Lower leg skin (tissue), 4 donors: ENCODE measurements at places on chromosomes 5 and 9. TPM values are rescaled to one million over a fixed set of nuclear protein-coding genes. Genes with fewer than 3 reads are reported as not detected.

The SLC6A3 gene
- total RNA-seq: not detected

DNA sequence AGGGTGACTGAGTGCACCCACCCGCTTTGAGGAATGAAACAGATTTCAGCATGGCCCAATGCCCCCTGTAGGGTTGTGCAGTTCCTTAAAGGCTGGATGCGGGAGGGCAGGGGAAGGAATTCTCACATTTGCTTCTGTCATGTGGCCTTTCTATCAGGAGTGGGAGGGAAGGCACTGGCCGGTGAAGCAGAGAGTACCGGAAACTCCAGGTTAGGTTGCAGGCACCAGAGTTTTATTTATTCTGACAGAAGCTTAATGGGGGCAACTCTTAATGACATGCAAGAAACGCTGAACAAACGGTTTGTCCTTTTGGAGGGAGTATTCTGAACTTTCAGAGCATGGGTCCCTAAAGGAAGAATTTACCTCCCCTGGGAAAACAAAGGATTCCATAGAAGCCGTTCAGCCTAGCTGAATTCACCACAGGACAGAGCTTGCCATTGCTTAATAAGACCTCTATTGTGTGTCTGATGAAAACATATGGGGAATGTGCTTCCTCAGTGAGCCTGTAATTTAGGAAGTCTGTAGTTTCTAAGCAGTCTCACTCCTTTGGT lies 44.1 kb upstream of the EQTN start:
- DNase-seq: no peak

DNA sequence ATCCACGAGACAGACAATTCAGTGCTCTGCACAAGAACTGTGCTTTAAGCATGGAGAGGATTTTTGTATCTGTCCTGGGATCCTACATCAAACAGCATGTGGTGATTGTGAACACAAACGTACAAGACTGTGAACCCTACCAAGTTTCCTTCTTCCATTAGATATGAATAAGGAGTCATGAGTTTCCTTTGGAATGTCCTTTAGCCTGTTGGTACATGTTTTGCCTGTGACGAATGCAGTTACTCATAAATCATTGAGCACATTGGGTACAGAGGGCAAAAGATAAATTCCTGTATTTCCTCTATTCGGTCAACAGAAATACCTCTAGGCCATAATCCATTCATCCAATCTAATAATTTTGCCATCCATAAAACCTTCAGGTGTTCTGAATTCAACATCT lies 61.5 kb downstream of the FXN start:
- no peak for DNase-seq

The SCGB3A2 gene
- not detected for total RNA-seq

The CTXN3 gene
- total RNA-seq: not detected

The HBEGF gene
- total RNA-seq: 17.2 TPM

DNA sequence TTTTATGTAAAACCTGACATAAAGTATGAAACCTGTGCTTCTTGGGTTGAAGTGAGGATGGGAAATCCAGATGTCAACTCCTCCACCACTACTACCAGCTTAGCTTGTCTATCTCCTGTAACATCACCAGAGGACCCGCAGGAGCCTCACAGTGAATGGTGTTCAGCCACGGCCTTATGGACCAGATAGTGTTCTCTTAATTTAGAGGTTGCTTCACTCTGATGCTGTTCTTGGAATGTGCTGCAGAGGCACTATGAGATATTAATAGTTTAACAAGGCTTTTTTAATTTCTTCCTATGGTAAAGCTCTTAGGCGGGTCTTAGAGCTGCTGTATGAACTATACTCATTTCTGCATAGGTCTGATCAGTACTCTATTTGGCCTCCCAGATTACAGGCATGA lies 27.9 kb downstream of the NFX1 start:
- no peak for DNase-seq

The SPATA31A3 gene
- total RNA-seq: not detected

- no peak for DNase-seq
These were observed 39.4 kb upstream of the KIF2A start for GRCh38 chr5:62266573-62266972.

DNA sequence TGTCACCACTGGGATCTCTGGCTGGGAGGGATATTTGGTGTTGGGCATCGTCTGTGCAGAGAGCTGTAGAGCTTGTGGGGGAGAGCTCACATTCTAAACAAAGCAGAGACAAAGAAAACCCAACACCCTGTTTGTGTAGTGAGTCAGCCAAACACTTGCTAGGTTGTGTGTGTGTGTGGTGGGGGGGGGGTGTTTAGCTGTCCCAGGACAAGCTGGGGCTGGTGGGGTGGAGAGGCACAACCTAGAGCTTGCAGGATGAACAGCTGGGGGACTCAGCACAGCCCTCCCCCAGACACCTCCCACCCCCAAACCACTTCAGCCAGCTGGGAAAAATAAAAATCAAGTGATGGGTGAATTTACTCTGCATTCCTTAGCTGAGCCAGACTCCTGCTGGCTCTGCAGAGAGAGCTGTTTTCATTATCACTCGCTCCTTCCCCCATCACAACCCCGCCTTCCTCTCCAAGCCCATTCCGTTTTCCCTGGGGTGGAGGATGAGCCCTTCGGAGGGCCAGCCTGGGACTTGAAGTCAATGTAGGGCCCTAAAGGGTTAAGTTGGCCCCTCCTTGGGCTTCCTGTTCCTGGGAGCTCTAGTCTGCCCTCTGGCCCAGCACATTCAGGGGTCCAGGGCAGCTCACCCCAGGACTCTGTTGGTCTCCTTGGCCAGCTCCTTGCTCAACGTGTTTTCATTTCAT lies 2.6 kb downstream of the OLFML2A start:
- peak; percentile 13 for DNase-seq

DNA sequence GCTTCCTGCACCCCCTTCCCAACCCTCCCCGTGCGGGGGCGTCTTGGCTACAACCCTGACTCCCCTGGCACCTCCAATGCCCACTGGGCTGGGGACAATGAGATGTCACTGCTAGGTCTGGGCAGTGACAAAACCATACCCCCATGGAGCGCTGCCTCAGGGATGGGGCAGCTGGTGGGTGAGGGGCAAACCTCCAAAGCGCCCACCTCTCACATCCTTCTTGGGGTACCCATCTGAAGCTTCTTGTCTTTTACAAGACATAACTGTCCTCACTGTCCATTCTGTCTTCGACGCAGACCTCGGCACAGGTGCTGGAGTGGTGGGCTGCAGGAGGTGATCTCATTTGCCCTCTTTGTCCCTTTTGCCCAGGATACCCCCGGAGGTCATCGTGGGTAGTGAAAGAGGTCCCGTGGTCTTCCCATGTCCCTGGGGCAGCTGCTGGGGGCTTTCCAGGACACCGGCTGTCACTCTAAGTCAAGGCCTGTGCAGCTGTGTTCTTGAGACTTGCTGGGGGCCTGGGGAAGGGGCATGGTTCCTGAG lies 27.8 kb upstream of the CSF1R start:
- DNase-seq: peak; percentile 13

The COL27A1 gene
- 9.4 TPM for total RNA-seq

The EGFL7 gene
- total RNA-seq: 62.2 TPM

- no peak for DNase-seq
These were observed 181.3 kb upstream of the ELL2 start for GRCh38 chr5:96142786-96143434.

GRCh38 chr9:91655215-91655614 lies 231.6 kb upstream of the NFIL3 start:
- DNase-seq: no peak

The ADRB2 gene
- total RNA-seq: 43.2 TPM

The C7 gene
- 7.8 TPM for total RNA-seq

The SERF1A gene
- 0.59 TPM for total RNA-seq

DNA sequence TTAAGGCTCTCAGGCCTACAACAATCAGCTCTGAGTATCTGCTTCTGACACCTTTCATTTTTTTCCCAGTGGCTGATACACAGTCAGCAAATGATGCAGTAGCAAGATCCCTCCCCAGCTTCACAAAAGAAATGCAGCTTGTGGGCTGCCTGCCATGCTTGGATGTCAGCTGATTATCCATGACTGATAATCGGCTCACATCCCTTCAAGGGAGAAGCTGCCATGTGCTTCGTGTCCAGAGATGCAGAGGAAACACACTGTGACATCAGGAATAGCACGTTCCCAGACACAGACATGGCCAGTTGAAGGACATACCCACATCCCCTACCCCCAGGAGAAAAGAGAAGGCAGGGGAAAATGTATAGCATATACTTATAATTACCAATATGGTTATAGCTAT lies 27.9 kb downstream of the TMEM215 start:
- no peak for DNase-seq

DNA sequence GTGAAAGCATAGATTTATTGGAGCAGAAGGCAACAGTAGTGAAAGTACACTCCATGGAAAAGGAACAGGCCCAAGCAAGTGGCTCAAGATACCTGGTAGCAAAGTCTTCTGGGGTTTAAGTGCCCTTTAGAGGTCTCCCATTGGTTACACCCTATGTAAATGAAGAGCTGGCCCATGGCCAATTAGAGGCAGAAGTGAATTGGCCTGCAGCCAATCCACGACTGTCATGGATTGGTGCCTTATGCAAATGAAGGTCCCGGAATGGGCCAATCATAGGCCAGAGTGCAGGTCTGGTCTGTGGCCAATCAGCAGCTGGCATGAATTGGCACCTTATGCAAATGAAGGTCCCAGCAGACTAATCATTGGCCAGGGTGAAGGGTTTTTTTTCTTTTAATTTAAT lies 64.2 kb upstream of the PCSK5 start:
- DNase-seq: no peak

DNA sequence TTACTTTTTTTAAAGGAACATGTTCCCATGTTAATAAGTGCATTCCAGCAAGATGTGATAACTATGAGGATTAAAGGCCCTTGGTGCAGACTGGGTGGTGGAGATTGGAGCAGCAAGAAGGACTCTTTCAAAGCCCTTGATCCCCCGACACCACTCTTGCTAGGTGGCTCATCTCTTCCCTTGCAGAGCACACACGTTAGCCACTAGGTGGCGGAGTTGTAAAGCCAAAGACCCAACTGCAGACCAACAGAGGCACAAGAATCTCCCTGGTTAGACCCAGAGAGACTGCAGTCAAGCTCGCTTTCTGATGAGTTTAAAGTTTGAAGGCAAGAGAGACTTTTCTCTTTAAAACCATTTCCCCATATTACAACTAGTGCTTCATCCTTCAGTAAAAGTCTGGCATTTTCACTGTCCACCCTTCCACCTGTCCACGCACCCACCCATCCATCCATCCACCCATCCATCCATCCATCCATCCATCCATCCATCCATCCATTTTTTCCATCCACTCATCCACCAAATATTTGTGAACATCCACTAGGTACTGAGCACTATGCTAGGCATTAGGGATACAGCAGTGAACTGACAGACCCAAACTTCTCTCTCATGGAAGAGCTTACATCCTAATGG lies 226.9 kb downstream of the MSX2 start:
- no peak for DNase-seq

The MCC gene
- 91.5 TPM for total RNA-seq

- DNase-seq: peak; percentile 60
These were observed 6.5 kb upstream of the MED10 start for GRCh38 chr5:6384856-6385255.

The AMBP gene
- not detected for total RNA-seq

The PCDHA7 gene
- total RNA-seq: not detected

GRCh38 chr9:125549039-125549438 lies 158.0 kb downstream of the MAPKAP1 start:
- no peak for DNase-seq
